ELR (cell line): ENCODE measurements at places on chromosomes 13 and 19.

- no peak for DNase-seq
Observed at GRCh38 chr13:27956576-27957300, 12.4 kb downstream of the CDX2 start.

DNA sequence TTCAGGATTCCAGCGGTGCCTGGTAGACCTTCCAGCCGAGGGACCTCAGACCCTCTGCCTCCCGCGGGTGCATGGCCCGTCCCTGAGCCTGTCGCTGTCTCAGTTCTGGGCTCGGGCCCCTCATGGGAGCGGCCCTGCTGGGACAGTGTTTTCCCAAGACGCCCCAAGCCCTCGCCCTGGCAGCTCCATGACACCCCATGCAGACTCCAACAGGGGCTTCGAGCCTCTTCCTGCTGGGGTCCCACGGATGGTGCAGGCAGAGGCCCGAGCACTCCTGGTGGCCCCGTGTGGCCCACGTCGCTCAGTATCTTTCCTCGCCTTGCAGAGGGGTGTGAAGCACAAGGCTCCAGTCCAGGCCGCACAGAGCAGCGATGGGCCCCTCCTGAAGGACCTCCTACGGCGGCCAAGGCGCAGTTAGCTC is 88.8 kb upstream of the MCF2L start:
- DNase-seq, result no peak

DNA sequence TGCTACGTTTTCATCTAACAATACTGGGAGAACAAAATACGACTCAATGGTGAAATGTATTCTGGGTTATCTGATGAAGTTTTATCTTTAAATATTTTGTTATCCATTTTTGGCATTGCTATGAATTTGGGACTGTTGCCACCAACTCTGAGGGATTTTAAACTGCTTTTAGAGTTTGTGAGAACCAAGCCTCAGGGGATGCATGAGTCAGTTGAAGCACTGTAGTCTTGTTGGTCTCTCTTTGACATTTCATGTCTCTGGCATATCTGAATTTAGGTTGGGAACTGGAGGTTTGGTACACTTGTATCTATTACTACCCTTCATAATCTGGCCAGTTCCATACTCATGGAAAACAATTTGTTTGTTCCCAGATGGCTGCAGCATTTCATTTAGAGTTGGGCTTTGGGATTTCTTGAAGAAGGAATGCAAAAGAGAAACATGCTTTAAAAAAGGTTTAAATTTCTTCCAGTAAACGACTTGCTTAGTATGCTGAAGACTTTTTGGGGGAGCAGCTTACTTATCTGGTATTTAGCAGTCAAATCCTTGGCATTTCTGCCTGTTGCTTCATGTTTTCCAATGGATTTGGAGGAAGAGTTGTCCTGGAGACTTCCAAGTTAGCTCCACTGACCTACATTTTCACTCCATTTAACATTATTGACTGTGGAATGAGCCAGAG is 28.9 kb downstream of the ARHGEF7 start:
- DNase-seq, result no peak

GRCh38 chr13:78960881-78961280 is 301.9 kb upstream of the OBI1 start:
- DNase-seq, result no peak

GRCh38 chr19:47447470-47448359 is 24.0 kb downstream of the SLC8A2 start:
- DNase-seq, result peak; percentile 34

DNA sequence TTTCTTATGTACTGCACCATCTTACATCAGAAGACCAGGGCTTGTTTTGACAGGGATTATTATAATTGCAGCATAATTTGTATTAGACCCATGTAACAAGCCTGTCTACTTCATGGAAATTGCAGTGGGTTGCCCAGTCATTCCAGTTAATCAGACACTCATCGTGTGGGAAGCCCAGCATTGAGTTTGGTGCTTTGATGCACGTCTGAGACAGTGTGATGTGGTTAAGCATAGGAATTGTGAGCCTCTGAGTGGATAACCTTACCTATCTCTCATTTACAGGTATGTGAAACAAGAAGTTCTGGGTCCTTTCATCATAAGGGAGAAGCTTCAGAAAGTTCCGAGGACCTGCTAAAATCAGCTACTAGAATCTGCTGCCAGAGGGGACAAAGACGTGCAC is 12.8 kb downstream of the RGCC start:
- no peak for DNase-seq

GRCh38 chr19:7831452-7831851 is 1.4 kb downstream of the EVI5L start:
- peak; percentile 52 for DNase-seq

DNA sequence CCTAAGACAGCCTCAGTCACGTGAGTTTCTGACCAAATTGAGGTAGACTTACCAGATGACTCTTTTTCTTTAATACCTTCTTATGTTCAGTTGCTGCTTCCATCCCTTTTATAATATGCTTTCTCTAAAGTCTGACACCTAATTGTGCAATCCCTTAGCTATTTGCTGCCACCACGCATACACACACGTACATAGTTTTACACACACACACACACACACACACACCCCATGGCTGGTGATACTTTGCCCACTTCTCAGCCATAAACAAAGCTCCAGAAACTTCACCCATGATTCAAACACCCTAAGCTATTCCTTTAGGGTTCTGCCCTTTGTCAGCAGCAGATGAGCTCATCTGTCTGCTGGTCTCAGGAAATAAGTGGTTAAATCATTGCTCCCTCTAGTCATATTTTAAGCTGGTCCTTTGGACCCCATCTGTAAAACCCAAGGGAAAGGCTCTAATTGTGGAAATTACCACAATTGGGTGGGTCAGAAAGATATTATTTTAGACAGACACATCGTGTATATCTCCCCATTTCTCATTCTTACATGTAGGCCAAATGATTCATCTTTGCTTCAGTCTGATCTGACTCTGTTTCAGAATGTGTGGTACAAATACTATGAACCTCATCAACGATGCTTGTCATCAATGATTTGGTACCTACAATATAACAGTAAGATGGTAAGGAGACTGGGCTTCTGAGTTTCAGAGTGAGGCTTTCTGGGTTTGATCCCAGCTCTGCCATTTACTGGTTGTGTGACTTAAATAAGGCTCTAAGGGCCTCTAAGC is 69.2 kb downstream of the NALCN start:
- DNase-seq, result peak; percentile 42

GRCh38 chr13:113816946-113817859 is 46.7 kb downstream of the GAS6 start:
- peak; percentile 88 for DNase-seq

DNA sequence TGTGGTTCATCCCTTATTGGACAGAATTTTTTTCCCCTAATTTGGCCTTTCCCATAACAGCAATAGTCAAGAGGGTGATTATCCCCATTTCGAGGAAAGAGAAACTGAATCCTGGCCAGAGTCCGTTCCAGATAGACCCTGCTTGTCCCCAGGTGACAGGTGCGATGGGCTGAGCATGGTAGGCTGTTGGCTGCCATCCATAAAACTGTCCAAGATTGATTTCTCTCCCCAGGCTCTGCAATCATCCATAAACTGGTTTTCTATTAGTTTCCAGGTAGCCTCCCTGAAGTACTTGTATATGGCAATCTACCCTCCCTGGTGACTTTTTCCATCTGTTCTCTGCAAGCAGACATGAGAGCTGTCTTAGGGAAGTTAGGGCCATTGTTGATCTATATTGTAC is 25.4 kb downstream of the SERP2 start:
- no peak for DNase-seq

- DNase-seq, result peak; percentile 62
Observed at GRCh38 chr13:34678154-34678553, 263.9 kb upstream of the NBEA start.
